Activated CD8-positive, alpha-beta memory T cell treated with anti-CD3 and anti-CD28 coated beads for 24 hours (primary cell): ENCODE measurements at places on chromosomes 2 and 18.

DNA sequence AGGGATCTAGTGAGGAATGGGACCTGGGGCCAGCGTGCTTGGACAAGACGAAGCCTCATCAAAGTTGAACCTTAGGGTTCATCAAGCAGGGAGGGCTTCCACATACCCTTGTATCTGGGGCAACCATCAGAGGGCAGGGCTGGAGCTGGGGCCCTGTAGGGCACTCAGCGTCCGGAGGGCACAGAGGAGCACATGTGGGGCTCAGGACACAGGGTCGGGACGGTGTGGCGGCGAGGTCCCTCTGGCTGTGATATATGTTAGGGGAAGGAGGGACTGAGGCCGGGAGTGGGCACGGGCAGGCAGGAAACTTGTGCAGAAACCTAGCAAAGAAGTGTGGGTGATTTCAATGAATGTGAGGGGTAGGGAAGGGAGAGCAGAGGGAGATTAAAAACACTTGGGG is 244.0 kb downstream of the AGAP1 start:
- no peak for DNase-seq

- DNase-seq, result no peak
Observed at GRCh38 chr2:188784269-188784762, 189.9 kb upstream of the COL3A1 start.

DNA sequence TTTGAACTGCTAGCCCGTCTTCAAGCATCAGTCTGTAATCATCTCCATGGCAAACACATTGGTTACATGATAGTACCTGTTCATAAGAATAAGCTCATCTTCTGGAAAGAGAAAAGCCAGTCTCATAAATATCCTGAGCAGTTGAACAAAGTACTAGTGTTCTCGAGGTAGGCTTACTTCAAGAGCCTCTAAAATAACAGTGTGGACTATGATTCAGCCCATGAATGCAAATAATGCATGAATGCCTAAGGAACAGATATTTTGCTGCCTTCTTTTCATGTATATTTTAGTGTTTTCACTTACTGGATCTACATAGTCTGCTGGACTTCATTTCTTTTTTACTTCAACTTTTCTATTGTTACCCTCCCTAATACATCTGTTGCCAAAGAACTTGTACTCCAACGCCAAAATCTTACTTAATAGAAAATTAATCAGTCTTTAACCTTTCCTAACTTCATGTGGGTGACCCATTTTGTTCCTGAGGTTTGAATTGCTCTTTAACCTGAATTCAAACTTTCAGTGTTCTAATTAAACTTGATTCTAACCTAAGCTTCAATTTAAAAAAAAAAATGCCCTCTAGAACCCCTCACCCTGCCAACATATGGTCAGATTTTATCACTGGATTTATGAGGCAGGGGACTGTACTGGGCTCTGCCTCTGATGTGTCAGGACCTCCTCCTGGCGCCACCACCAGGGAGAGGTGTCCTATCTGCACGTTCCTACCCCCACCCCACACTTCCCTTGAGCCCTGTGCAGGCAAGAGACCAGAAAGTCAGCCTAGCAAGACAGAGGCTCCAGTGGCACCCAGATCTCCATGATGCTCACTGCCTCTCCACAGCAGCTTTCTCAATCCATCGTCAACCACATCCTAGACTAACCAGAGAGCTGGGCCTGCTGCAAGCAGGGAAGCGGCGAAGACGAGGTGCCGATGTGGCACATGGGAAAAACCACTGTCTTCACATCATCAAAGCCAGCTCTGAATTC is 264.7 kb upstream of the ID2 start:
- DNase-seq, result peak; percentile 47

- DNase-seq, result no peak
Observed at GRCh38 chr2:200356321-200356720, 49.8 kb downstream of the SPATS2L start.

DNA sequence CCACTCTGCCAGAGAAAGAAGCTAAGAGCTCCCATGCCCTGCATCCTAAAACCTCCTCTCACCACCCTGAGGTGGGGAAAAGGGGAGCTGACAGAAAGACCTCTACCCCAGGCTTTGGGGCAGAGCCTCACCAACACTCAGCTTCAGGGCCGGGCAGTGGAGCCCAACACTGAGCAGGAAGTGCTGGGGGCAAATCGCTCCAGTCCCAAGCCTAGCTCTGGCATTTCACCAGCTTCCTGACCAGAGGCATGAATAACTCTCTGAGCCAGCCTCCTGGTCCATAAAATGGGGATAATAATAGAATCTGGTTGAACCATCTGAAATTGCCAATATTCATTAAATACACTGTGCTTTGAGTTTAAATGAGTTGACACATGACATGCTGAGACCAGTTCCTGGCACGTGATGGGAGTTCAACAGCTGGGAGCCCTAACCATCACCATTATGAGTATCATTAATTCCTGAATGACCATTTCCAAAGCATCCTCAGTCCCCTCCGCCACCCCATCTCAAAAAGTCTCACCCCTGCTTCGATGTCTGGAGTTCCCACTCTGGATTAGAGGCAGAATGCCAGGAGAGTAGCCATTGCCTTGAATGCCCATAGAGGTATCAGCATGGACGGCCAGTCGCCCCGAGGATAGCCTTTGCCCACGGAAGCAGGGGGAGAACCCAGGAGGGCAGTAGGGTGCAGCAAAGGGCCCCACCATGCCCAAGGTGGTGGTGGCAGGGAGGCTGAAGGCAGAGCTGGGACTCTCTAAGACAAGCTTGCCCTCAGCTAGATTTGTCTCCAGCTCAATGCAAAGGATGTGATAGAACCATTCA is 153.4 kb downstream of the TNS1 start:
- DNase-seq, result no peak

DNA sequence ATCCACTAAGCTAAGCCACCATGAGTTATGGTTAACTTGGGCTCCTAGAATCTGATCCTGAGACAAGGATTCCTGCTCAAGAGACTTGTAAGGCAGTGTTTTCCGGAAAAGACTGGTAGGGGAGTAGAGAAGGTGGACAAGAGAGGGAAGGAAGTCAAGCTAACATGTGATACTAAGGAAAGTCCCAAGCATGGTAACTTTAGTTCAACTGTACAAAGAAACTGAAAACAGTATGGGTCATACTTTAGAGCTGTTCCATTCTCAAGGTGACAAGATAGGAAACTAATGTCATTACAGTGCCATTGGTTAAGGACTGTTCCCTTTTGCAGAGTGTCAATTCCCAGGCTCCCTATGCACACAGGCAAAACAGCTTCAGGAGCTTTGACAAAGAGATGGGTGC is 5.8 kb downstream of the MYO5B start:
- no peak for DNase-seq

GRCh38 chr2:84378960-84379359 is 80.1 kb downstream of the SUCLG1 start:
- no peak for DNase-seq

- no peak for DNase-seq
Observed at GRCh38 chr2:46362667-46363012, 65.4 kb downstream of the EPAS1 start.

DNA sequence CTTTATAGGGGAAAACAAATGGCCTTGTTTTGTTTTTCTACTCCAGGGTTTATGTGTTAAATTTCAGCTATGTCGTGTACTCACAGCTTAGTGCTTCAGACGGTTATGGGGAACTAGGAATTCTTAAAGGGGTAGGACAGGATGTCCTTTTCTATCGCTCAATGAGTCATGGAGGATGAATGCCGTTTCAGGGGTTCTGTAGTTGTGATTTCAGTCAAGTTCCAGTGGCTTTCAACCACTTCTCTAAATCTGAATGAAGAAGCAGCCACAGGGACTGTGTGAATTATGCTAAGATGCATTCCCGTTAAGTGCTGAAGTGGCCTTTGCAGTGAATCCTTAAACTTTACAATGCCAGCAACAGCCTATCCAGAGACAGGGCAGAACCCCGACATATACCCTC is 1231.7 kb upstream of the ZEB2 start:
- DNase-seq, result no peak

DNA sequence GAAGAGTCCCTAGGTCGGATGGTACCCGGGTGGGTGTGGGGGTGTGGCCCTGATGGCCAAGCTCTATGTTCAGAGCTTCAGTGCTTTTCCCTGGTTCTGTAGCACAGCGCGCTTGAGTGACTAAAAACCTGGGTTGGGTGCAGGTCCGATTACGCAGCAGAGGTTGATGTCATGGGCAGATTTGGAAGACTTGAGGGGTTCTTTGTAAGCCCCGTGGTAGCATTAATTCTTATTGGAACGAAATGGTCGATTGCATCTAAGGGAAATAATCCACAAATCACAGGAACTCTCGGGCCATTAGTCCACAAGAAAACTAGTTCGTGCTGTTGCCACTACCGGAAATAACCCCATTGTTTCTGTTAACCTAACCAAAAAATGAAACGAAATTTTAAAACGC is 9.0 kb downstream of the HOXD8 start:
- no peak for DNase-seq

GRCh38 chr2:220785178-220785577 is 786.9 kb downstream of the EPHA4 start:
- DNase-seq, result no peak

GRCh38 chr2:85814802-85815550 is 61.2 kb downstream of the ATOH8 start:
- peak; percentile 47 for DNase-seq

GRCh38 chr2:36473230-36473629 is 117.7 kb downstream of the CRIM1 start:
- no peak for DNase-seq

DNA sequence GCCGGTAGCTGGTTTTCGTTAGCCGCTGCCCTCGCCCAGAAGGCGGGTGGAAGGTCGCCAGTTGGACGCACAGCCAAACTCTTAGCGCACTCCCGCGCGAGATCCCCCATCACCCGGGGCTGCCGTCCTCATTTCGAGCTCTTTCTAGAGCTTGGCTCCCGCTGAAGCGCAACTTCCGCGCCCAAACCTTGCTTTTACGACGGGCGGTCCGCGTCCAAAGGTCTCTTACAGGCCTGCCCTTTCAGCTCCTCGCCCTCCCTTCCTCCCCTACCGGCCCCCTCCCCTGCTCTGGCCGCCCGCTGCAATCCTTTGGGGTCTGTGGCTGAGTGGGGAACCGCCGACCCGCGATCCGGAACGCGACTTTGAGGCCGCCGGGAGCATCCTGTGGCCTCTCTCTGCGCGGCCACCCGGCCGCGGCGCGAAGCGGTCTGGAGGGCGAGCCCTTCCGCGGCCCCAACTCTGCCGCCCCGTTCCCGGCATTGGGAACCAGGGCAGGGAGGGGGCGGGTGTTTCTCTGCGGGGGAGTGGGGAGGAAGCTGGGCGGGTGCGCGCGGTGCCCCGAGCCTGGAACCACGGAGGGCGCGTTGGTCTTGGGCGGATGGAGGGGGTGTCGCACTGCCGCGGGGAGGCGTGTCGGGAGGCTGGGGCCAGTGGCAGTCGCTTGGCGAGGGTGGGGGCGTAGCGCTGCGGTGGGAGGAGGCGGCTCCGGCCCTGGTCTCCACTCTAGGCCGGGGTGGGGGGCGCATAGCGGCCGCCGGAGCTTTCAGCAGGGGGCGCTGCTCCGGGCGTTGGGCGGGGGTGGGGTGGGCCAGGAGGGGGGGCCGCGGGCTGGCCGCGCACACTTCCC is at the start of gene GDF7:
GDF7 (plus strand) TSS at position 841 of the 847 bp plus-strand sequence. CDS start 96 bp downstream, outside the sequence.
- DNase-seq, result no peak

GRCh38 chr2:156339110-156339847 is 6.8 kb upstream of the NR4A2 start:
- no peak for DNase-seq

GRCh38 chr18:67577386-67577785 is 60.9 kb upstream of the DSEL start:
- DNase-seq, result no peak

DNA sequence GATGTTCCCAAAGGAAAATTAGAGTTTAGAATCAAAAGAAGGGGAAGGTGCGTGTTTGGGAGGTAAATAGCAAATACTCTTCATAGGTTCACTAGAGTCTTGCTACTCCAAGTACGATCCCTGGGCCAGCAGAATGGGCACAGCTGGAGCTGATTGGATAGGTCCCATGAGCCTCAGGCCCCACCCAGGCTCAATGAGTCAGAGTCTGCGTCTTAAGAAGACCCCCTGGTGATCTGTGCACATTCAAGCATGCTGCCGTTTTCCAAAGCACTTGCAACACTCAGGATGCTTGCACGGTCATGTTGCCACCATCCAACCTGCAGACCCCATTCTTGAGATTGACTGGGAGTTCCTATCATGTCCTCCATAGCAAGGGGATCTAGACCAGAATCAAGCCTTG is 40.5 kb downstream of the ABCG8 start:
- DNase-seq, result no peak

- peak; percentile 63 for DNase-seq
Observed at GRCh38 chr2:37561615-37562569, 109.5 kb downstream of the CDC42EP3 start.

GRCh38 chr2:32770360-32770759 is 142.5 kb downstream of the TTC27 start:
- DNase-seq, result no peak

DNA sequence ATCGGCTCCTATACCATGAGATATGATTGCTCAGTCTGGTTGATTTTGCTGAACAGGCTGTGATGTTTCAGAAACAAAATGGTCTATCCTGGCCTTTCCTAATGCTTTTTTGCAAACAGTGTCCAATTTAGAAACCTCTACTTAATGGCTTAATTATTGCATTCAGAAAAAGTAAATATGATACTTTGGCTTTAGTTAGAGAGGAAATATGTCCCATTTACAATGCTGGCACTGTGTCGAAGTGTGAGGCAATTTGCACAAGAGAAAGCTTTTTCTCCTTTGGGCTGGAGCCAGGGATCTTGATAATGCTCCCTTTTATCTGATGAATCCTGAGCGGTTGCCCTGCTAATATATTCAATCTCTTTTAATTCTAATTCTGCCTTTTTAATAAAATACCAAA is 418.9 kb downstream of the EPHA4 start:
- DNase-seq, result no peak

- DNase-seq, result no peak
Observed at GRCh38 chr2:207091176-207091575, 74.6 kb downstream of the KLF7 start.

- no peak for DNase-seq
Observed at GRCh38 chr2:203937788-203938187, 1.2 kb downstream of the ICOS start.

- no peak for DNase-seq
Observed at GRCh38 chr2:117858336-117858735, 43.8 kb downstream of the DDX18 start.

- no peak for DNase-seq
Observed at GRCh38 chr2:109582928-109583895, 30.6 kb downstream of the SEPTIN10 start.

DNA sequence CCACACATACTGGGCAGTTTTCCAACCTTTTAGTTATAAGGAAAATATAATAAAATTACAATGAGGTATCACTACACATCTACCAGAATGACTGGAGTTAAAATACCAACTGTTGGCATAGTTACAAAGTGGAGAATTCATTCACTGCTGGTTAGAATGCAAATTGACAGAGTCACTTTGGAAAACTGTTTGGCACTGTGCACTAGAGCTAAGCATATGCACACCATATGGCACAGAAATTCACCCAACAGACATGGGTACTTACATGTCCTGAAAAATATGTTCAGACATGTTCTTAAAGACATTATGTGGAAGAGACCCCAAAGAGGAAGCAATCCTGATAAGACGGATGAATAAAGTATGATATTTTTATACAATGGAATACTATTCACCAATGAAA is 686.1 kb upstream of the RAB6C start:
- no peak for DNase-seq

DNA sequence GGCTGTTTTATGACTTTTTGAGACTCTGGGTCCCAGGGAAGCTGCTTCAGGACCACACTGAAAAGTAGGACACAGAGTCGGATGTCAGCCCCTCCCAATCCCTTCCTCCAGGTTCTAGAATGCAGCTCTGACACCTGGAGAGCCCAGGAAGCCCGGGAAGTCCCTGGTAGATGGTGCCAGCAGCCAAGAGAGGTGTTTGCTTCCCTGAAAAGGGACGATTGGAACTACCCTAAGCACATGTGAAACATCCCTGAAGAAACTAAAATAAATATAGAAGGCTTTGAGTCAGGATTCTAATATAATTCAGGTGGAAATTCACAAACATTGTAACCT is 163.2 kb upstream of the CYRIA start:
- DNase-seq, result no peak
